ENCODE measurements at places on chromosomes 2 and 18.

DNA sequence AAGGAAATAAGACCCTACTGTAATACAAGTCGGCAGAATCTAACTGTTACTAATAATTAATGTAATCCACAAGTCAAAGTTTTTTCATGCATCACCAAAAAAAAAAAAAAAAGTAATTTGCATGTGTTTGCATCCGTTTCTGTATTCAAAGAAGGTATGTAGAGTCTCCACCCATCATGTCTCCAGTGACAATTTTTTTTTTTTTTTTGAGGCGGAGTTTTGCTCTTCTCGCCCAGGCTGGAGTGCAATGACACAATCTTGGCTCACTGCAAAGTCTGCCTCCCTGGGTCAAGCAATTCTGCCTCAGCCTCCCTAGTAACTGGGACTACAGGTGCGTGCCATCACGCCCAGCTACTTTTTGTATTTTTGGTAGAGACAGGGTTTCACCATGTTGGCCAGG, 24.2 kb upstream of the NFU1 start:
- DNase-seq: no peak

DNA sequence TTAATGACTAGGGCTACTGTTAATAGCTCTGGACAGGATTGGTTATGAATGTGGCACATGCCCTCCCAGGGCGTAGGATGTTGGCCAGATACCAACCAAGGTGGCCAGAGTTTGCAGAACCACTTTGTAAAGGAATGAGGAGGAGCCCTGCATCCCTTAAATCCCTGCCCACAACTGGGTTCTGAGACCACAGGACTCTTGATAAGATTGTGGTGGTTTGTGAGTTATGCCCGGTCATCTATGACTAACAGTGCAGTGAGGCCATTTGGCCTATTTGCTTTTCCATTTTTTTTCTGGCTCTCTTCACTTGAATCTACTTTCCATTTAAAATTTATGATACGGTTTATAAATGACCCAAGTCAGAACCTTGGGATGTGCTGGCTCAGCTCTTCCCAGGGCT, 294.5 kb downstream of the PRKCE start:
- DNase-seq: no peak

DNA sequence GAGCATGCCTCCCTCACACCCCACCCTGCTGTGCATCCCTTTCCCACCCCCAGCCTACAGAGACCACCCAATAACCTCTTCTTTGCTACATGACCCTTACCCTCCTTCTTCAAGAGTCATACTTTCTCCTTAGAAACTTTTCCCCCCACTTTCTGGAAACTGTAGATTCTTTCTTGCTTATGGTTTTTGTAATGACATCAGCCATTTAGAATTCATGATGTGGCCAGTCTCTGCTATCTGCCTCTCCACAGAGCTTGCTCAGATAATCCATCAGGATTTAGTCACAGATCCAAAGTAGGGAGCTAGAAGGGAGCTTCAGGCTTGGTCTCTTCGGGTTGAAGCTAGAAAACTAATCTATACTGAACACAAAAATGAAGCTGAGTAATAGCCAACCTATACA, 36.5 kb downstream of the GALM start:
- no peak for DNase-seq

- DNase-seq: no peak
Observed at GRCh38 chr2:119419803-119420508, 11.7 kb upstream of the TMEM37 start.

- DNase-seq: no peak
Observed at GRCh38 chr2:127121776-127122176, 14.8 kb upstream of the BIN1 start.

GRCh38 chr18:9392726-9393125, 58.2 kb downstream of the TWSG1 start:
- no peak for DNase-seq

GRCh38 chr2:204571041-204571440, 25.8 kb downstream of the PARD3B start:
- no peak for DNase-seq

GRCh38 chr18:38576349-38576748, 1010.8 kb upstream of the CELF4 start:
- DNase-seq: no peak

GRCh38 chr2:140891614-140892212, 1239.1 kb downstream of the LRP1B start:
- DNase-seq: no peak

- no peak for DNase-seq
Observed at GRCh38 chr2:240203031-240203787, 62.8 kb upstream of the OTOS start.

DNA sequence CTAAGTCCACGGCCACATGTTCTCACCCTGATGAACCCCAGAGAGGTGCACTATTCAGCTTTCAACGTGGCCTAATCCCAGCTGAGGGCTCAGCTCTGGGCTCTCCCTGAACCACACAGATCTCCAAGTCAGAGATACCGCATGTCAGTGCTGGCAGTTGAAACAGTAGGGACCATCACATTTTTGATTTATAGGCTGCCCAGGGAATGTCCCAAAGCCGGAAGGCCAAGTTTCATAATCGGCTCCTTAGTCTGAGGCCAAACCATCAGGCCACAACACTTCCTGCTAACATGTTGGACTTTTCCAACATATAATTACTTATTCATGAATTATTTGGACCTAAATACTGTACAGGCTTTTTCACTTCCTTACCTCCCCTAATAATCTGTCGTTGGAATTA, 91.9 kb upstream of the KLHL29 start:
- DNase-seq: no peak

DNA sequence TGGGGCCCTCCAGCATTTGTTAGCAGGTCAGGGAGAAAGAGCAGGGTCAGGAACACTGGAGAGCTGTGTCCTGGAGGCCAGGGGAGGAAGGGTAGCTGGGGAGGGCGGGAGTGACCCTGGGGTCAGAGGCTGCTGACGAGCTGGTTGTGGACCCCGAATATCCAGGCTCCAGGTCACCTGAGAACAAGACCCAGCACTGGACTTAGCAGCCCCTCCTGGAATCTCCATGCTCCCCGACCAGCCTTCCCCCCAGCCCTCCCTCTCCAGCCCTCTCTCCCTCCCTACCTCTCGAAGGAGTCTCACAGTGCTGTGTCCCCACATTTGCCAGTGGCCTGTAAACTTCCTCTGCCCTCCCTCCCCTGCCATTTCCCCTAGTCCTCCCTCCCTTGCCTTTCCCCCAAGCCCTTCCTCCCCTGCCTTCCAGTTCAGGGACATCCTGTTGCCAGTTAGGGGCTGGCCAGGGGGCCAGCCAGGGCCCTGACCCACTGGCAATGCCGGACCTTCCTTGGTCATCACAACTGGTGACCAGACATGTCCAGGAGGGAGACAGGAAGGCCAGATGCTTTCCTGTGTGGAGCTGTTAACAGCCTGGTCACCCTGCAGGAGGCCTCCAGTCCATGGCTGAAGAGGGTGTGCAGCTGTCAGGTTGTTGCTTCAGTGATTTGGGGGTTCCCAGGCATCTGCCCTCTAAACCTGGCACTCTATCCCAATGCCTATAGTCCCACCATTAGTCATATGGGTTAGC, 50.0 kb upstream of the FAHD2A start:
- no peak for DNase-seq

GRCh38 chr2:21256006-21256405, 132.2 kb downstream of the TDRD15 start:
- peak; percentile 69 for DNase-seq

DNA sequence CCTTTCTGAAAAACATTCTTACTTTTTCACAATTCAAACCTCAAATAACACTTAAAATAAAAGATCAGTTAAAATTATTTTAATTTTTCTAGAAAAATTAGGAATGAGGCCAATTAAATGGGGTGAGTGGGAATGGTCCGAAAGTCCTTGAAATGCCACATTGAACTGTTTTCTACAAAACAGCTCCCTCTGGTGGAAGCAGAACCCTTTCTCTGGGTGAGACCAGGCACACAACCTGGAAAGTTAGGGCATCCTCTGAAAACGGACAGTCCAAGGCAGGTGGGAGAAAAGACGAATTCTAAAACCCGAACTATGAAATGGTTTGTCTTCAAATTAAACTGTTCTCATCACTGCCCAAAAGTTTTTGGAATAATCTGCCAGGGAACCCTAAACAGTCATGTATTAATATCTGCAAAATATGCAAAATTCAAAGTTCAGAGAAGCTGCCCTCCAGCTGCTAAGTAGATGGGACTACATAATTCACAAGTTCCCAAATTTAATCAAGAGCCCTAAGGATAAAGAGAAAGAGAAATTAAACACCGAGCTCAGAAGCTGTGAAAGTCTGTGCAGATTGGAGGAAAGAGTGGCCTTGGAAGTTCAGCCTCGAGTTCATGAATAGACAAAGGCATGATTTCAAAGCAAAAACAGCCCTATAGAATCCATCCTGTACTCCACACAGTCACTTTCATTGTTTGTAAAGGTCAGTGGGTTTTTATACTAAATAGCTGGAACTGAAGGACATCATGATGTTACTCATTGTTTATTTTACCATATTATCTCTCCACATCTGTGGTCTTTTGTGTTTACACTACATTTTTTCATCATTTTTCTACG, 108.3 kb downstream of the PIEZO2 start:
- DNase-seq: peak; percentile 9

GRCh38 chr2:32711908-32712501, 84.2 kb downstream of the TTC27 start:
- no peak for DNase-seq

DNA sequence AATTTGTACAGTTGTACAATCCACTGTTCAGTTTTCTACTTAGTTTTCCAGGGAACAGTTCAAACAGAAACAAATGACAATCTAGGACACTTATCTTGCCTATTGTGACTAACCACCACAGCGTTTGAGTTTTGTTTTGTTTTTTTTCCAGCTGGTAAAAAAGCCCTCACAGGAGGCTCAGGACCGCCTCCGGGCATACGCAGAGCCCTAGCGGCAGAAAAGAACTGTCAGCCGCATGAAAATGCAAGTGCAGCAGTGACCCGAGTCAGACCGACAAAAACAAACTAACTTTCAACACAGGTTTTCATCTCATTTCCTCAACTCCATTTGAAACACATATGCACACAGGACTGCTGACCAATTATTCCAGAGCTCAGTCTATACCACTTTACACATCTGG, 68.6 kb downstream of the STEAP3 start:
- no peak for DNase-seq

DNA sequence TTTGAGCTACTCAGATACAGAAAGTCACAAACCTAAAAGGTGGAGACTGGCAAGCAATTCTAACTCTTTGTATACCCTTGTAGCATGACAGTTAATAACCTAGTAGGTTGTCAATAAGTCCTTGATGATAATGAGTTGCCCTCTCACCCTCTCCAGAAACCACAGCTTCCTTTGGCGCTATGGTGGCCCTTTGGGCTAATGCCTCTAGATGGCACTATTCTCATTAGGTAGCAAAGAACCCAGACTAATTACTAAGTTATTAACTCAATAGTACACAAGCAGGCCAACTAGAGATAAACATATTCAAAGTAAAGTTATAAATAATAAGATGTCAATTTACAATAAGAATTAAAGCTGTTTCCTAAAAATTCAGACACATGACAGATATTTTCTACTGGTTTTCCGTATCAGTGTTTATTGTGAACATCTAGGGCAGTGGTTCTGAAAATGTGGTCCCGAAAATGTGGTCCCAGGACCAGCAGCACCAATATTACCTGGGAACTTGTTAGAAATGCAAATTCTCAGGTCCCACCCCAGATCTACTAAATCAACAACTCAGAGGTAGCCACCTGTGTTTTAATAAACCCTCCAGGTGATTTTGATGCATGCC, 41.1 kb downstream of the LDAH start:
- peak; percentile 41 for DNase-seq

DNA sequence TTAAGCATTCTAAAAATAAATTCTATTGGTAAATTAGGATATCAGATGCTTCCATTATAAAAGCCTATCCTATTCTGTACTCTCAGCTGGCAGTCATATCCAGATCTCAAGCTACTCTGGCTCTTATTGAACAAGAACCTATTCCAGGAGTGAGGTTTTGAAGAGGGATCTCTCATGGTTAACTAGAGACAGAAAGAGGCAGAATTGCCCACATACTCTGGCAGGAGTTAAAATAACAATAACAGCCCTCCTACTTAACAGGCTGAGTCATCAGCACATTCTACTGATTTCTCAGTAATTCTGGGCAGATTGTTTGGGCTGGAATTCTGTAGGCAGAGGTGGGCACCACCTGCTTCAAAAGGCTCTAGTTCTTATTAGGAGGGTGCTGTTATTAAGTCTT, 142.0 kb upstream of the UNC80 start:
- no peak for DNase-seq

- peak; percentile 25 for DNase-seq
Observed at GRCh38 chr18:35971661-35972196, 750 bp upstream of the RMP24 start.

DNA sequence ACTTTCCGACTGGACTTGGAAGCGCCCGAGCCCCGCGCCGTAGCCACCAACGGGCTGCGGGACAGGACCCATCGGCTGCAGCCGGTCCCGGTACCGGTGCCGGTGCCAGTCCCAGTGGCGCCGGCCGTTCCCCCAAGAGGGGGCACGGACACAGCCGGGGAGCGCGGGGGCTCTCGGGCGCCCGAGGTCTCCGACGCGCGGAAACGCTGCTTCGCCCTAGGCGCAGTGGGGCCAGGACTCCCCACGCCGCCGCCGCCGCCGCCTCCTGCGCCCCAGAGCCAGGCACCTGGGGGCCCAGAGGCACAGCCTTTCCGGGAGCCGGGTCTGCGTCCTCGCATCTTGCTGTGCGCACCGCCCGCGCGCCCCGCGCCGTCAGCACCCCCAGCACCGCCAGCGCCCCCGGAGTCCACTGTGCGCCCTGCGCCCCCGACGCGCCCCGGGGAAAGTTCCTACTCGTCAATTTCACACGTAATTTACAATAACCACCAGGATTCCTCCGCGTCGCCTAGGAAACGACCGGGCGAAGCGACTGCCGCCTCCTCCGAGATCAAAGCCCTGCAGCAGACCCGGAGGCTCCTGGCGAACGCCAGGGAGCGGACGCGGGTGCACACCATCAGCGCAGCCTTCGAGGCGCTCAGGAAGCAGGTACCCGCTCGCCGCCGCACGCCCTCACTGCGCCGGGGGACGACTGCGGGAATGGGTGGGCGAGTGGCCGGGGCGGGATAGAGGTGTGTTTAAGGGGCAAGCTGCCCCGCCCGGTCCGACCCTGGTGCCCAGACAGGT, 713 bp downstream of the ATOH8 start:
- DNase-seq: peak; percentile 61

Measured in NCI-H2081 (cell line).